ENCODE measurements at places on chromosomes 4 and X.

GRCh38 chr4:152780267-152780778 lies 569 bp downstream of the ARFIP1 start:
- no peak for DNase-seq

DNA sequence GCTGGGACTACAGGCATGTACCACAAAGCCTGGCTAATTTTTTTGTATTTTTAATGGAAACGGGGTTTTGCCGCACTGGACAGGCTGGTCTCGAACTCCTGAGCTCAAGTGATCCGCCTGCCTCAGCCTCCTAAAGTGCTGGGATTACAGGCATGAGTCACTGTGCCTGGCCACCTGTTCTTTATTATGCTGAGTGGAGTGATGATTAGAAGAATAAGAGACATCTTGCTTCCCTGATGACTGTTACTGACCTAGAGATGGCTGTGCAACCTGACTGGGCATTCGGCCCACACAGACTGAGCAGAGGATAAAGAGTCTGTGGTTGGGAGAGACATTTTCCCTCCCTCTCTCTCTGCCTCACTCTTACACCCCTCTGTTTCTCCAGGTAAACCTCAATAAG lies 56.7 kb downstream of the SPINK2 start:
- no peak for DNase-seq

DNA sequence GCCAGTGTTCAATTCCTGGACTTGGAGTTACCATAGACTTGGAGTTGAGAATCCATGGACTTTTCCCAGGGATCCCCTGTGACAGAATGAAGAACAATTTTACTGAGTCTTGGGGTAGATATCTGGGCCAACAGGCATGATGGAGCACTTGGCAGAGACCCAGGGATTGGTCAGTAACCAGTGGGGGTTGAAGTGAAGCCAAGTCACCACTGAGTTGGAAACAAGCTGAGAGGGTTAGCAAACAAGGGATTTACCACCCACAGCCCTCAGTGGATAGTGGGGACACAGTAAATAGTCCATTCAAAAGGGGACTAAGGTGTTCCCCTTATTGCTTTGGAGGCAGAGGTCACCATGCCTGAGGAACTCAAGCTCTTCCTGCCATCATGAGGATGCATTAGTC lies 281.7 kb downstream of the PPP1R2C start:
- no peak for DNase-seq

DNA sequence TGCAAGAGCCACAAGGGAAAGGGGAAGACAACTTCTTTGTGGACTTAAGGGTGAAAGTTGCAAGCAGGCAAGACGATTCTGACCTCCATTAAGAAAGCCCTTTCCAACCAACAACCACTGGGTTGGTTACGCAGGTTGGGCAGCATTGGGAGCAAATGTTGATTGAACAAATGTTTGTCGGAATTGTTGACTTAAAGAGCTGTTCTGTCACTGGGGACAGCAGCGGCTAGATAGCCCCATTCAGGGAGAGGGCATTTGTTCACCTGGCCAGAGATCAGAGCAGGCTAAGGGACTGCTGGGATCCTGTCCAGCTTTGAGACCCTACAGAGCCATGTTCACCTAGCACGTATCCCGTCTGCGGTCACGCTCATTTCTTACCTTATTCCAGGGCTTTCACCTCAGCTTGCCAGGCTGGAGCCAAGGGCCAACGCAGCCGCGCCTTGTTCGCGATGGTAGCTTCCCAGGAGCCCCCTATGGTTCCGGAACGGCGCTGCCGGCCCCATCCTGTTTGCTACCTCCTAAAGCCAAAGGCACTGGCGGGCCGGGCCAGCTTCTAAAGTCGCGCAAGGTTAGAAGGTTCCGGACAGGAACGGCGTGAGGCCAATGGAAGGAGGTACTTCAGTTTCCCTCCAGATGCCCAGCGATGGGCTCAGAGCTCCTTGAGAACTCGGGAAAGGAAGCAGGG lies 24.6 kb downstream of the F9 start:
- no peak for DNase-seq

DNA sequence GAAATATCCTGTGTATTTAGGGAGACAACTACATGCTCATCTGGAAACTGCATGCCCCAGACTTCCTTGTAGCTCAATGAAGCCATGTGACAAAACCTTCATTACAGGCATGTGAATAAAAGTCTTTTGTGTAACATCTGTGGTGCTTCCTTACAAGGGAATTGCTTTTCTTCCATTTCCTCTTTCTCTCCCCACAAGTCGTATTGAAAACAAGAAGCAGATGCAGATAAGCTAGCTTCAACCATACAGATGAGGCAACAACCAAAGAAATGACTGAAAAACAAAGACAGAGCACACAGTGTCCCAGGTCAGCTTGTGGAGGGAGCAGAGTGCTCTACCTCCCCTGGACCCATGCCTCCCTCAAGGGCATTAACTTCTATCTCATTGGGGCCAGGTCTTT lies 115.8 kb upstream of the INPP4B start:
- DNase-seq: no peak

DNA sequence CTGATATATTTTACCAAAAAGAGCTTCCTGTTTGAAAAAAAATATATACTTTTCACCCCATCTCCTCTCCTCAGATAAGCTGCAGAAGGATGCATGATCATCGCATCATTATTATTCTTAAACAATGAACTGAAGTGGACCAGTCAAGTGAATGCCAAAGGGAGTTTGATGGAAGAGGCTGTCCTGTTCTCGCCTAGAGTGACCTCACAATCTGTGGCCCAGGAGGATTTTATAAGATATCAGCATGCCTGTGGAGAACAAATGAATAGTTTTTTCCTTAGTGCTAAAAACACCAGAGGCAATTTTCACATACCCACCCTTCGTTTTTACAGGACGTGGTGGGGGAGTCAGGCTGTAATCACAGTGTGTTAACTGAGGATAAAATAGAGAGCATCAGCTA lies 112.7 kb downstream of the USP46 start:
- DNase-seq: no peak

DNA sequence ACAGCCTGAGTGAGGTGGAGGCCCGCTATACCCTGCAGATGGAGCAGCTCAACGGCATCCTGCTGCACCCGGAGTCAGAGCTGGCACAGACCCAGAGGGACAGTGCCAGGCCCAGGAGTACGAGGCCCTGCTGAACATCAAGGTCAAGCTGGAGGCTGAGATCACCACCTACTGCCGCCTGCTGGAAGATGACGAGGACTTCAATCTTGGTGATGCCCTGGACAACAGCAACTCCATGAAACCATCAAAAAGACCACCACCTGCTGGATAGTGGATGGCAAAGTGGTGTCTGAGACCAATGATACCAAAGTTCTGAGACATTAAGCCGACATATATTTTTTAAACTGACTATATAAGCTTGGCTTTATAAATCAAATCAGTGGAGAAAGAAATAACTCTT lies 73.3 kb upstream of the HHIP start:
- DNase-seq: no peak

- no peak for DNase-seq
These were observed 1137.6 kb downstream of the C4orf33 start for GRCh38 chr4:130233377-130234047.

DNA sequence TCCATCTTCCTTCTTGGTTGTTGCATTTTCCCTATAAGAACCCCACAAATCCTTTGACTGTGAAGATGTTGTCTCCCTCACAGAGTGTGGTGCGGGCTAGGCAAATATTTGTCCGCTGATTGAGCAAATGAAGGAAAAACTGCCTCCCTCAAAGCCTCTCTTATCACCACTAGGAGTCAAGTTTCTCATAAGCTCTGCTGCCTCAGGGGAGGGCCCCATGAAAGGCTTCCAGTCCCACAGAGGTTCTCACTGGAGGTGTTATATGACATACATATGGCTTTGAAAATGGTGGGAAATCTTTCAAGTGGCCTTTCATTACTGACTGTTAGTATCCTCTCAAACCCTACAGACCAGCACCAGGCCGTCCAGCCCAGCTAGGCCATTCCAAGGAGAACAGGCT lies 9.3 kb downstream of the VGLL1 start:
- no peak for DNase-seq

DNA sequence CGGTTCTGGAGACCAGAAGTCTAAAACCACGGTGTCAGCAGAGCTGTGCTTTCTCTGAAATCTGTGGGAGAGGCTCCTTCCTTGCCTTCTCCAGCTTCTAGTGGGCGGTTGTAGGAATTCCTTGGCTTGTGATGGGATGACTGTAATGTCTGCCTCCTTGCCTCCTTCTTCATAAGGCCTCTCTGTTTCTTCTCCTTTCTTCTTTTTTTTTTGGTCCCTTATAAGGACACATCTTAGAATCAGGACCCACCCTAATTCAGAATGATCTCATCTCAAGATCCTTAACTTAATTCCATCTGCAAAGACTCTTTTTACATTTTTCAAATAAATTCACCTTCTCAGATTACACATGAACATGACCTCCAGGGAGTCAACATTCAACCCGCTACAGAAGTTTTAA lies 186.9 kb downstream of the STK32B start:
- DNase-seq: no peak

GRCh38 chr4:98802770-98803198 lies 126.1 kb downstream of the EIF4E start:
- no peak for DNase-seq

DNA sequence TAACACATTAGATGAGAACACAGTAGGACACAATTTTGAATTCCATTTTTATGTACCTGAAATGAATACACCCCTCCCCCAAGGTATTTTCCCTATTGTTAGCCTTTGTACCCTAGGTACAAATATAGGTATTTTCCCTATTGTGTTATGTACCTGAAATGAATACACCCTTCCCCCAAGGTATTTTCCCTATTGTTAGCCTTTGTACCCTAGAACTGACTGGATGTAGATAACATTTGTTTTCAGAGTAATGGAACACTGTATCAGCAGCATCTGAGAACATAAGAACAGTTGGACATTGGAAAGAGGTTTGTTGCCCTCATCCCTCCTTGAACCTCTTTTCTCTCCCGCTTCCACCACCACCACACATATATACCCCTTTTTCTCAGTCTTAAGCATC lies 37.6 kb downstream of the YIPF6 start:
- DNase-seq: no peak

GRCh38 chr4:100935090-100935489 lies 412.2 kb downstream of the PPP3CA start:
- DNase-seq: no peak

- no peak for DNase-seq
These were observed 2.6 kb downstream of the ALPK1 start for GRCh38 chr4:112299721-112300120.

GRCh38 chr4:36392024-36392423 lies 110.6 kb downstream of the DTHD1 start:
- DNase-seq: no peak

DNA sequence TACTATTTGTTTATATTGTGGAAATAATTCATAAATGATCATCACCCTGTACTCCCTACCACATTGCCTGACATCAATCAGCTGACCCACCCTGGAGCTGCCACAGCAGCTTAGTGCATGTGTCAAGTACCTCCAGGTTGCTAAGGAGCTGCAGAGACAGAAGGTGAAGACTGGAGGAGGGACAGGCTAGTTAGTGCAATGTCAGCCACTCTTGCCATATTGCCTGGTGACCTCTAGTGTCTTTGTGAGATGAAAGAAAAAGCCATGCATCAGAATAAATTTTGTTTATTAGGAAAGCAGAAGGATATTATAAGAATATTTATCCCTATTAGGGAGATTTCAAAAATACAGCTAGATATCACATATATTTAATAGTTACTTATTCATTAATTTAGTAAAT lies 243.9 kb upstream of the FAT4 start:
- DNase-seq: no peak

DNA sequence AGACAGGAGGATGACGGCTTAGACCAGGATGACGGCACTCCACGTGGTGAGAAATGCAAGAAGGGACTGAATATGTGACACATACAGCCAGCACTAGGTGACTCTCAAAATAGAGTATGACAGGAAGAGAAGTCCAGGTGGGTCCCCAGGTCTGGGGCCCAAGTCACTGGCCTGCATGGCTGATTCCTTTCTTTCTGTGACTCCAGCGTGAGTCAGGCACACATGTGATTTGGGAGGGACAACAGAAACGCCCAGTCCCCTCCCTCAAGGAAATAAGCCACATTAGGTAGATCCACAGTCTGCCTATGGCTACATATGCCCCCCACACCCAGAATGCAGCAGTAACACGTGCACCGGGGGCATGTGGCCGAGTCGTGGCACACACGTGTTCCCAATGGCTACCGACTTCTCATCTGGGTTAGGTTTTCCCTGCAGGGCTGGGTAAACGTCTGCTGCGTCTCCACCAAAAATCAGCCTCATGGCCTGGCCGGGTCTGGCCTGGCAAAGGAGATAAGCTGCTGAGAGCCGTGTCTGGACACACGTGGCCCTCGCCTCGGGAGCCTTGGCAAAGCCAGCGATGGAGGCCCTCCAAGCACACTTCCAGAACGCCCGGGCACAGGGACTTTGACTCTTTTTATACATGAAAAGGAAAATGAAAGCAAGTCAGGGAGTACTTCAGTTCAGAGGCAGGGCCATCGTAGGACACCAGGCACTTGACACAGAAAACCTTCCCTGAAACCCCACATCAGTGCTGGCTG lies 19.3 kb downstream of the SEL1L3 start:
- DNase-seq: peak; percentile 43

DNA sequence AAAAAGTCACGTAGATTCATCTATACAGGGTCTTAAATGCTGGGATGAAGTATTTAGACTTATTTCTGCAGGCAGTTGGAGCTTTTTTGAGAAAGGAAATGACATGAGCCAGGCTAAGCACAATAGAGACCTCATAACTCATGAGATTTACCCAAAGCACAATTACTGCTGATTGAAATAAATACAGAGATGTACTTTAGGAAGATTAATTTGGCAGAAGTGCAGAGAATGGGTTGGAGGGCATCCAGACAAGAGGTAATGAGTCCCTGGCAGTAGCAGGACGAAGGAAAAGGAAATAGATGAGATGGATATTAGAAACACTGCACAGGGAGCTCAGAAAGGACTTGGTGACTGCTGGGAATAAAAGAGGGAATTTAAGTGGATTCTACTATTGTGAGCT lies 129.1 kb downstream of the SHROOM4 start:
- no peak for DNase-seq

GRCh38 chr4:34280131-34280530 lies 1964.2 kb downstream of the ARAP2 start:
- no peak for DNase-seq

- no peak for DNase-seq
These were observed 12.7 kb upstream of the ZNF330 start for GRCh38 chr4:141207961-141208360.

DNA sequence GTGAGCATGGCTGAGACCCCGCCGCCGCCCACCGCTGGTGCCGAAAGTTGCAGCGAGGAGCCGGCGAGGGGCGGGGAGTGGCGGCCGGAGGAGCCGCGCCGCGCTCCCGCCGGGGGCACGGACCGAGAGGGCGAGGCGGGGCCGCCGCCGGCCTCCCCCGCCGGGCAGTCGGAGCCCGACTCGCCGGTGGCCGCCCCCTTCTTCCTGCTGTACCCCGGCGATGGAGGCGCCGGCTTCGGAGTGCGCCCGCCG lies 16.5 kb downstream of the UTP3 start:
- DNase-seq: no peak

DNA sequence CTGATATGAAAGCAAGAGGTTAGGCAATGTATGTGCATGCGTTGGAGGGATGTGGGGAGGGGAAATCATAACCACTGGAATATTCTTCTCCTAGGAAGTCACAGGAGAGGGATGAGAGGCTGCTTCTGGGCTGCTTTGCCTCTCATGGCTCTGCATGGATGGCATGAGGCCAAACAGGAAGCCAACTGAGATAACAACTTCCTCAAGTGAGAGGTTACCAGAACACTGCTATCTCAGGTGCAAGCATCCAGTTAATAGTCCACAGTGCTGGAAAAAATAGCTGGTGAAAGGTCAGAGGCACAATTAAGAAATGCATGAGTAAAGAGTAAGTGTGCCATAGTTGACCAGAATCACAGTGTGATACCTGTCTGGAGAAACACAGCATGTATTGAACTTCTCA lies 113.3 kb downstream of the ELOVL6 start:
- no peak for DNase-seq

- no peak for DNase-seq
These were observed 35.1 kb downstream of the SH3KBP1 start for GRCh38 chrX:19852014-19853005.
